ENCODE measurements at places on chromosomes 4 and X.

- DNase-seq: no peak
Observed at GRCh38 chr4:99754756-99755155, 61.9 kb upstream of the DAPP1 start.

GRCh38 chr4:186755550-186756519 lies 32.2 kb upstream of the FAT1 start:
- no peak for DNase-seq

DNA sequence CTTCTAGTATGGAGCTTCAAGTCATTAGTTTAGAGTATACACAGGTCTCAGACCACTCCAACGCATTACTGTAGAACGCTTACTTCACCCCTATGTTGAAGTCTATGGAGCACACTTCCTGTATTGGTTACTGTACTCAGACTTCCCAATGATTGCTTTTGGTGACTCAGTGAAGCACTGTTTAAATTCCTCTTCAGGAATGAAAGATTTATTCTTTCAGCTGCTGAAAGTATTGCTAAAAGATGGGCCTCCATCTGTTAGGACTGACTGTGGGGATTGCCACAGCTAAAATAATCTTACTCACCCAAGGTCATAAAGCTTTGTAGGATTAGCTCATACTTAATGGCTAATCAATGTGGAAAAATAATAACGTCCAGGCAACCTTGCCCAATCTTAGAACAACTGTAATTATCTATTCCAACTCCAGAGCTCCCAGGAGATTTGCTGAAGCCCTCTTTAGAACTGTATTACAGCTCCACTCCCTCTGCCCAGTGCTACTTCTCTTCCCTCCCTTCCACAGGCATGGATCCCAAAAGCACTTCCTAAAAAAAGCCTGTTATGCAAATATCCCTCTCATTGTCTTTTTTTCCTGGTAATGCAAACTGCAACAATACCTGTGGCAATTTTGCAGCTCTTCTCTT lies 281.9 kb upstream of the HS3ST1 start:
- DNase-seq: no peak

DNA sequence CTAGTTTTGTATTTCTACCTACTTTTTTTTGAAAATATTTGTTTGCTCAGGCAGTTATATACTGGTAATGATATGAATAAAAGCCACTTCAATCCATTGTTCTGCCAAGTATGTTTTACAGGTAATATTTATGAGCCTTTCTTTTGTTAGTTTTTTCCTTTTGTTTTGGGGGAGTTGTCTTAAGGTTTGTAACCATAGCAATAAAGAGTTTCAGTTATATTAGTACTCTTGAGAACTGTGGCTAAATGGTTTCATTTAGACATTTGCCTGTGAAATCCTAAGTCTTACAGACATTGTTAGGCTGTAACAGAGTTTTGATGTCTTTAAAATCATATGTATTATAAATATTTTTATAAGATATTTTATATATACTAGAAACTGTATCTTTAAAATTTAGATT lies 150.1 kb downstream of the DIPK2B start:
- DNase-seq: no peak

DNA sequence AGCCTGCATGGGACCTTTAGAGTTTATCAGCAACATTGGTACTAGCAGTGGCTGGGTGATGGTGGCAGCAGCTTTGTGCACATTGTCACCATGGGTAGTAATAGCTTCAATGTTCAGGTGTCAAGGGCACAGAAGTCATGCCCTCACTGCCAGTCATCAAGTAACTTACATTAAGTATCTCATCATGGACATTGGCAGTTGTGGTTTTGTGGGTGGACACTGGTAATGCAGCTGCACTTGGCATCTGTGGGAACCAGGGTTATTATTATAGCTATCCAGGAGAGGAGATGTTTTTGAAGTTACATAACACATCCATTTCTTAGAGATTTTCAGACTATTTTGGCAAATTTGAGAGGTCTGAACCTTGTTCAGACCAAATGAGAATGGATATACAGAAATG lies 243.2 kb upstream of the NOCT start:
- DNase-seq: no peak

DNA sequence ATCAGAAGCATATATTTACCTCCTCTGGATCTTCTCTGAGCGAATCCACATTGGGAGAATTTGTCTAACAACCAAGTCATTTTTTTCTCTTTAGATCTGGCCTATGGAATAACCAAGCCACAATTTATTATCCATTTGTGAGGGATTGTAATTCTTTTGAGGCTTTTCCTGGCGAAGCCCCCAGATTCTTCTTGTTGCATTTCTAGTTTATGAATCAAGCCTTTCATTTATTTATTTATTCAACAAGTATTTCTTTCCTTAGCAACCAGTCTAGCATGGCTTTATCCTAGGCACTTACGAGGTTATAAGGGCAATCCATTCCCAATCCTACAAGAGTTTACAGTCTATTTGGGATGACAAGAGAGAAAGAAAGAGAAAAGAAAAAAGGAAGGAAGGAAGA lies 18.4 kb upstream of the FNIP2 start:
- no peak for DNase-seq

All from stimulated activated CD4-positive, alpha-beta T cell treated with anti-CD3 and anti-CD28 coated beads, Interleukin-1b, Interleukin-23, amount 100 ng/mL, for 4 hours (primary cell).